ENCODE measurements at places on chromosomes 13 and 19.
A peak's percentile ranks its signal among the peaks of the same experiment; 100 is the strongest.

- no peak for DNase-seq
Observed at GRCh38 chr13:103218253-103218652, 152.0 kb upstream of the SLC10A2 start.

- DNase-seq, result no peak
Observed at GRCh38 chr13:31686670-31687425, 52.5 kb upstream of the RXFP2 start.

GRCh38 chr13:109021558-109021957 is 392.1 kb downstream of the MYO16 start:
- DNase-seq, result no peak

GRCh38 chr19:31531326-31531725 is 182.1 kb upstream of the TSHZ3 start:
- DNase-seq, result no peak

GRCh38 chr19:2618611-2619010 is 83.9 kb downstream of the GNG7 start:
- no peak for DNase-seq

DNA sequence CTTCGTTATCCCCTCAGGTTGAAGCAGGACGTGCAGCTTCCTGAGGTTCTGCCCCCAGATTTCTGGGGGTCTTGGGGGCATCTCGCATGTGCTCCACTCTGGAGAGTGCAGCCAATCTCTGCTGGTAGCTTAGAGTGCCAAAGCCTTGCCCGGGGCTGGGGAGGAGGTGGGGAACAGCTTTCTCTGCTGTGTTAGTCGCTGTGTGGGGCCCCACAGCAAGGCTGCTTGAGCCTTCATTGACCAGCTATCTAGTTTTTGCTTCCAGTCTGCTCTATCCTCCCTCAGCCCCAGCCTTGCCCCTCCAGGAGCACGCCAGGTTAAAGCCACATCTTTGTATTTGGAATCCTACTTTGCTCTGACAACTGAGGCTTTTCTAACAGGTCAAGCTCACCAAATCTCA is 32.0 kb upstream of the MEDAG start:
- DNase-seq, result no peak

GRCh38 chr13:46387064-46387851 is at the start of gene RUBCNL:
Gene RUBCNL, minus strand, starts transcription at chr13:46387252. Its CDS starts 14,777 bp downstream, at chr13:46372475.
- DNase-seq, result peak; percentile 64

DNA sequence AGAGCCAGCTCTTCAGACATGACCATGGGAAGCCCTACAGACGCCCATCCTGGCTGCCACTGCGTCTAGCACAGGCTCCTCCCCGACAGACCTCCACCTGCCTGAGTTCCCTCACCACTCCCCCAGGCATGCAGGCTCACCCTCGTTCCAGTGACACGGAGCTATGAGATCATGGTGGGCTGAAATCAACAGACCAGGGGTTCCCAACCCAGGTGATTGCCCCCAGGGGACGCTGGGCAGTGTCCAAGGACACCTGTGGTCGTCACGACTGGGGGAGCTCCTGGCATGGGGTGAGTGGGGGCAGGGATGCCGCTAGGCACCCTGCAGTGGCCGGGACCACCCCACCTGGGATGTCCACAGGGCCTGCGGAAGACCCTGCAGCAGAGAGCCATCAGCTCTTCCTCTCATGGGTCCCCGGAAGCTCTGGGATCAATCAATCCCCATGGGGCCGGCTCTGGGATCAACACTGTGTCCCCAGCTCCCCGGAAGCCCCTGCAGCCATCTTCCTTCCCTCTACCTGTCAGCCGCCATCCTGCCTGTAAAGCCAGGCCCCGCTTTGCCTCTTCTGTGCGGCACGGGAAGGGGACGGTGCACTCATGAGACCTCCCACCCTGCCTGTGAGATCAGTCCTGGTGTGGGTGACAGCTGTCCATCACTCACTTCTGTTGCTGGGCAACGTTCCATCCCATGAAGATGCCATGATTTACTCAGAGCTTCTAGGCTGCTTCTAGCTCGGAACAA is 12.8 kb upstream of the MADCAM1 start:
- no peak for DNase-seq

DNA sequence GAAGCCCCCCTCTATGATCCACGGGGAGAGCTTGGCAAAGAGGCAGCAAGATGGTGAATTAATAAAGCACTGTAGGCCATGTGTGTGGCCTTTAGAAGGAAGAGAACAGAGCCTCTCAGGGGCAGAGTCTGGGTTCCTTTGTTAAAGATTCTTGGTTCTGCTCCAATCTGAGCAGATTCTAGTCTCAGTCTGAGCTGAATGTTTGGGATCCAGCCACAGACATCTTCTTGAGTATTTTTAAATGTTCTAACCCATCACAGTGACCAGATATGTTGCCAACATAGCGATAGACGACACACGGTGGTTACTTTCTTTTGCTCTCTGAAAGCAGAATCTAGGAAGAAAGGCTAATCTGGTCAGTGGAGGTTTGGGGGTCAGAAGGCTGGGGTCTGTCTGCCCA is 147.5 kb upstream of the GPR12 start:
- no peak for DNase-seq

DNA sequence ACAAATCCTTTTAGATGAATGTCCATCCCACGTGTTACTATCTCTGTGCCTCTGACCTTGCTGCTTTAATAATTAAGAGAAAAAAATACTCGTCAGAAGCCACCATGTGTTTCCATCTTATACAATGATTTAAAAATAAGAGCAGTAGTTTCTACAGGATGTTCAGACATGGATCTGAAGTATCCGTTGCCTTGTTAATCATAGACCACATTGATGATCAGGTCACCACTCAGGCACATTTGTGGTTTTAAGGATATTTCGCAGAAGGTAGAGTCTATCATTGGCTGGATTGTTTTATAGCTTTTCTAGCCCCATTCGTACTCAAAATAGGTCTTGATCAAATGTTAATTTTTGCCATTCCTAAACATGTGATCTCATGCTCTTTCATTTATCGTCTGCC is 710.0 kb upstream of the ARGLU1 start:
- no peak for DNase-seq

- no peak for DNase-seq
Observed at GRCh38 chr13:58706421-58706820, 1074.9 kb downstream of the PCDH17 start.

DNA sequence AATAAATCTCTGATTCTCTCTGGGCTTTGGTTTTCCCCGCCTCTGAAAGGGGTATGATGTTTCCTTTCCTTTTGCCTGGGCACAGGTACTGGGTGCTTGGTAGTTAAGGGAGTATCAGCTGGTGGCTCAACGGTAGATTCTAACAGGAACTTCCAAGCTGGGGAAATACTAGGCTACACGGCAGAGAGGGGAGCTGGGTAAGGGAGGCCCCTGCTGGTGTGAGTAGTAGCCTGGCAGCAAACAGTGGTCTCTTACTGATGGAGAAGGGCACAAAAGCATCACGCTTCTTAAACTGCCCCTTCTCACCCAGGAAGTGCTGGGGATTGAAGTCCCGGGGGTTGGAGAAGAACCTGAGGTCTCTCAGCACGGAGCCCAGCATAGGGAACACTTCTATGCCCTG is 26.9 kb upstream of the CYP2A7 start:
- no peak for DNase-seq

- DNase-seq, result no peak
Observed at GRCh38 chr19:10452726-10453618, 32.6 kb downstream of the PDE4A start.

GRCh38 chr19:12544401-12544876 is 6.8 kb downstream of the ZNF564 start:
- no peak for DNase-seq

GRCh38 chr13:94583926-94584325 is 12.0 kb downstream of the TGDS start:
- no peak for DNase-seq

DNA sequence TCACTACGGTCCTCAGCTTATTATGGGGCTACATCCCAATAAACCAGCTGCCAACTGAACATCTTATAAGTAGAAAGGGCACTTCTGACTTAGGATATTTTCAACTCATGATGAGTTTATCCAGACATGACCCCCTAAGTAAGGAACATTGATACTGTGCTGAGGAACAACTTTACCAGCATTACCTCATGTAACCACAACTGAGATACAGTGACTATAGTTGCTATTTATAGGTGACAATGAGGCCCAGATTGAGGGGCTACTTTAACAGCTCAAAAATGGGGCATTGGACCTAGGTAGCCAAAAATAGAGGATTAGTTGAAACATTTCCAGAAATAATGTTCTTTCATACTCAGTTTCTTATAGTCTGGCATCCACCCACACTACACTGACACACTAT is 26.8 kb downstream of the SKA3 start:
- no peak for DNase-seq

DNA sequence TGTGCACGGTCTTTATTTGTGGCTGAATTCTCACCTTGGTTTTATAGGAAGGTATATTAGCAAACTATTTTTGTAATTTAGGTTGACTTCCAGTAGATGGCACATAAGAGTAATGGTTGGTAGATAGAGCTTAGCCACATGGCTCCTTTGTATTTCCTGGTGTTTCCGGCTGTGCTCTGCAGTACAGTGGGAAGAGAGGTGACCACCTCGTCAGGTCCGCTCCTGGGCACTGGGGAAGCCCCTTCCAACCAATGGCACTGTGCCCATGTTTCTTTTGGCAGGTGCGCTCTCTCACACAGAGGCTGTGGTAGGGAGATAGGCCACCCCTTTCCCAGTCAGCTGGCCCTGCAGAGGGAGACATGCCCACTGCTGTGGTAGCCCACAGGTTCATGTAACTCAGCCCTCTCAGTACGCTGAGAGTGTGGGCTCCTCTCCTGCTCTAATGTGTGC is 74.3 kb upstream of the ATP12A start:
- DNase-seq, result no peak

All from kidney glomerular epithelial cell (primary cell).